ENCODE measurements at places on chromosomes 3 and 15.

DNA sequence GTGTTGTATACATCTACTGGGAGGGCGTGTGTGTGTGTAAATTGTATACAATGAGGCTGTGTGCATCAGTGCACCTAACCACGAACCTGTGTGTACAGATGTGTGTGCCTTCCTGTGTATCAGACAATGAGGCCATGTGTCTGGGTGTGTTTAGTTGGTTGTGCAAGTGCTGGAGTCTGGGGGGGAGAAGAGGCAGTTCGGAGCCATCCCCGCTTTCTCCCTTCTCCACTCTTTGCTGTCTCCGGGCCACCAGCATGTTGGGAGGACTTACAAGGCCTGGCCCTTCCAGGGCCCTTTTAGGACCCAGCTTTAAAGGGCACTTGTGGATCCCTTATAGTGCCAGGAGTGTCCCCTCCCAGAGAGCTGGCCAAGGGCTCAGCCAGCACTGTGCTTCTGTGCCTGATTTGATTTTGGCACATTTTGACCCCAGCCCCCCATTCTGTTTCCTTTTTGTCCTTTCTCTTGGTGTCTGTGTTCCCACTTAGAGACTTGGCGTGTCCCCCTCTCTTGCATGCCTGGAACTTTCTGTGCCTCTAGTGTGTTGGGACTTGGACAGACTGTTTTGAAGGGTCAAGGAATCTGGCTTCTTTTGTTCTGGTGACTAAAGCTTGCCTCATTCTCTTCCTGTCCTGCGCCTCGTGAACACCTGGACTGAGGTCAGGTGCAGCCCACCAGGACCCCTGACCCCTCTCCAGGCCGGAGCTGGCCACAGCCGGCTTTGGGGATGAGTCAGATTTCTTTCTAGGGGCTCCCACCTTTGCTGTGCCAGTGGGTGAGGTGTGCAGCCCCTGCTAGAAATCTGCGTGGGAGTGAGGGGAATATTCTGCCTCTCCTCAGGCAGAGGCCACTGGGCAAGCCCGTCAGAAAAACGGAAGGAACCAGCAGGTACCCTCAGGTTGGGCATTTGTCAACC is 1.5 kb downstream of the CTDSPL start:
- no peak for DNase-seq

DNA sequence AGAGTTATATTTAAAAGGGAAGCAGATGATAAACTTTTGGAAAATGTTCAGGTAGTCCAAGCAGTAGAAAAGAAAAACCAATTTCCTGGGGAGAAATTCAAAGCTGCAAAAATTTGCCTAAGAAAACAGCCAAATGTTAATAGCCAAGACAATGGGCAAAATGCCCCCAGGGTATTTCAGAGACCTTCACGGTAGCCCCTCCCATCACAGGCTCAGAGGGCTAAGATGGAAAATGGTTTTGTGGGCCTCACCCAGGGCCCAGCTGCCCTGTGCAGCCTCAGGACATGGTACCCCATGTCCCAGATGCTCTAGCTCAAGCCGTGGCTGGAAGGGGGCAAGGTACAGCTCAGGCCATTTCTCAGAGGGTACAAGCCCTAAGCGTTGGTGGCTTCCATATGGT is 391.0 kb downstream of the ZIC4 start:
- no peak for DNase-seq

GRCh38 chr3:47433796-47434195 is 41.9 kb downstream of the SCAP start:
- DNase-seq, result no peak

DNA sequence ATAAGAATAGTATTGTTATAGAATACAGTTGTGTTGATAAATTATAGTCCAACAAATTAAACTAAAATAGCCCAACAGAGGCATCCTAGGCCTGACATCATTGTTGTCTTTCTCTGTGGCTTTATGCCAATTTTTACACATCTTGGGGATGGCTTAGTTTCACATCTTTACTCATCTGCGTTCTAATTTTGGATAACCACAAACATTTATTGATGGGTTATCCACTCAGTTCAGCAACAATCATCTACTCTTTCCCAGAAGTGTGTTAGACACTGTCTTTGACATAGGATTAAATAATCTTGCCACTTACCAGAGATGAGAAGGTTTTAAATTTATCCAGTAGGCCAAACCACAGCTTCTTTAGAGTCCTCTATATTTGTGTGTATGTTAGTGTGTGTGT is 120.8 kb upstream of the PHLDB2 start:
- DNase-seq, result no peak

DNA sequence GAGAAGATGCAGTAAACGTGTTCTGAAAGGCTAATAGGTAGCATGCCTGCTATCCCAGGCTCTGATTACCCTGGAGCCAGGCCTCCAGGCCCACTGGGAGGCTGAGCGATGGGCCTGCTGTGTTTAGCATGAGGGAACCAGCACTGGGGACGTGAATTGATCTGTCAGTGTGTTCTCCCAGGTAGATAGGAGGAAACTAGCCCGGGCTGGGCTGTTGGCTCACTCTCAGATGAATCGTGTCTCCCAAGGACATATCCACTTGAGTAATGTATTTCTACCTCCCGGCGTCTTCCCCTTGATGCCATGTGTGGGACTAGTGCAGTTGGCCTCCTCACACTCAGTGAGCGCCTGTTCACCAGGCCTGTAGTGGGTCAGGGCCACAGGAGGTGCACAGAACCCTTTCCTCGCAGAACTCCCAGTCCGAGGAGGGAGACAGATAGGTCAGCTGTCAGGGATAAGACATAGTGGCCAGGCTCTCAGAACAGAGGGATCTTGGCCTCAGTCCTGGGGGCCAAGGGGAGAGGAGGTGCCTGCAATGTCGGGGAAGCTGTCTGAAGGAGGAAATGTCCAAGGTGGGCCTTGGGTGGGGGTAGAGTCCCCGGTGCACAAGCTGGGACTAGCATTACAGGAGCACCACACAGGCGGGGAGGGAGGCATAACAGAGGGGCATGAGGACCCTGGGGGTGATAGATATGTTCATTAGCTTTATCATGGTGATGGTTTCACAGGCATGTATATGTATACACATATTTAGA is 111.7 kb downstream of the DNAJB8 start:
- DNase-seq, result no peak

DNA sequence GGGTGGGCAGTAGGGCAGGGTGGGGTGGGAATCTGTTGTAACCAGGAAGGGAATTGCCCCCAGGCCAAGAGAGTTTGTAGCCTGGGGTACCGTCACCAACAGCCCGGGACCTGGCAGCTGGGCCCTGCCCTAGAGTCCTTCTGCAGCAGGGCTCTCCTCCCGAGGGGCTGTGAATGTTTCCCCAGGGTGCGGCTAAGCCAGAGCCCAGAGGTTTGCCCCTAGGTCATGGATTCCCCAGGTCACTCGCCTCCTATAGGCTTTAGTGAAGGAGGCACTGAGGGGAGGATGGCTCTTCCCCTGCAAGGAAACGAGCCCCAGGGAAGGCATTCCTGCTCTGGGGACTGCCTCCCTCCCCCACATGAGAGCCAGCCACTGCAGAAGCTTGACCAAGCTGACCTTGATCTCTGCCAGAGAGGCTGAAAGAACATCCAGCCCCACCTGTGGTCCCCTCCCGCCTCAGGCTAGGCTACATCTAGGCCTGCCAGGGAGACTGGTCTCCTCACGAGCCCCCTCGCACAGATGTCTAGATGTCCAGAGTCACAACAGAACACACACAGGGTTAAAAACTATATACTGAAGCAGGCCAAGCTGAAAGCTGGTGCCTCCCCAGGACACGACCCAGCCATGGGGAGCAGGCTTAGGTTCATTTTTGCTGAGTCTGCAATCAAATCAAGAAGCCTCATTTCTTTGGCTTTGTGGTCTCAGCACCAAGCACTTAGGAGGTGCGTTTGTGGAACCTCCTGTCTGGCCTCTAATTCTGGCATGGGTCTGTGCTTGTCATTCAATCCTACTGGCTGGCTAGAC is 69.1 kb upstream of the TAMM41 start:
- DNase-seq, result no peak

DNA sequence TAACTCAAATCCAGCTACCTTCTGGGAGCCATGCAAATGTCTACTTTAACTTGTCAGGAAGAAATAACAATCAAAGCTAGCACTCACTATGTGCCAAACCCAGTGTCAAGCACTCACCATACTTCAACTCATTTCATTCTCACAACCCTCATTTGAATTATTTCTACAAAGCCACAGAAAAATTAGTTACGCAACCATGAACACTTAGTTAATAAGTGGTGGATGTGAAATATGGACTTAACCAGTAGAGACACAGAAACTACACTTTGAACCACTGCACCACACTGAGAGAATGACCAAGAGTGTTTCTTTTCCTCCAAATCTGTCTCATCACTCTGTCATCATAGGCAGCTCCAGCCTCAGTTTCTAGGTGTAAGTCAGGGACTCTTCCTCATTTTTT is 91.0 kb upstream of the MBNL1 start:
- no peak for DNase-seq

DNA sequence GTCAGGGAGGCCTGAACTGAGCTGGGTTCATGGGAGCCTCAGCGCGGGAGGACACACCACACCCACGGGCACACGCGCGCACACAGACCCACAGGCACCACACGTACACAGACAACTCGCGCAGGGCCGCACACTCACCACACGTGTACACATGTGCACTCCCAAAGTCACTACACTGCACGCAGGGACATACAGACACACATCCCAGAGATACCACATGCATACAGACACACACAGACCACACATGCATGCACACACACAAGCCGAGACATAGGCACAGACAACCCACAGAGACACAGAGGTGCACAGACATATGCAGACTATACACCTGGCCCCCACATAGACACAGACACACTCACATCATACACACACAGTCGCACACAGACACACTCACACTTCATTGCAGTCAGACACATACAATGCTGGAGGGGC is 1.1 kb upstream of the MGLL start:
- DNase-seq, result no peak

- DNase-seq, result no peak
Observed at GRCh38 chr3:108185536-108185935, 36.7 kb downstream of the IFT57 start.

GRCh38 chr3:188476935-188477334 is 323.0 kb downstream of the LPP start:
- no peak for DNase-seq

DNA sequence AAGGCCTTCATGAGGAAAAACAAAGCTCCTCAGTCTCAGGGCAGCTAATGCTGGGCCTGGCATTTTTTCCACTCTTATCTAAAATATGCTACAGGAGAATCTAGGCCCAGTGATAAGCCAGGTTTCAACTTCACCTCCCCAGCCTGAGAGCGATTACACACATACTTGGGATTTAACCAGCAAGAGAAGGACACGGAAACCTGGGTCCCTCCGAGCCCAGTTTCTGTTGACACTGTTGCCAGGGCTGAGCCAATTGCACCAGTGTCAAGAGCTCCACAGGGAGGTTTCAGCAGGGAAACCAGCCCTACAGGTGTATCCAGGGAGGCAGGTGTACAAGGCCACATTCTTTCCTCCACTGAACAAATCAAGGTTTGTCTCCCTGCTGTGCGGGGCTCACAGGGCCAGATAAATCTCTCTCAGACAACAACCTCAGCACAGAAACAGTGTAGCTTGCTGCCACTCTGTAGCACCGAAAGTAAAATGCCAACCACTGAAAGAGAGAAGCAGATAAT is 85.4 kb downstream of the MAGI1 start:
- no peak for DNase-seq

DNA sequence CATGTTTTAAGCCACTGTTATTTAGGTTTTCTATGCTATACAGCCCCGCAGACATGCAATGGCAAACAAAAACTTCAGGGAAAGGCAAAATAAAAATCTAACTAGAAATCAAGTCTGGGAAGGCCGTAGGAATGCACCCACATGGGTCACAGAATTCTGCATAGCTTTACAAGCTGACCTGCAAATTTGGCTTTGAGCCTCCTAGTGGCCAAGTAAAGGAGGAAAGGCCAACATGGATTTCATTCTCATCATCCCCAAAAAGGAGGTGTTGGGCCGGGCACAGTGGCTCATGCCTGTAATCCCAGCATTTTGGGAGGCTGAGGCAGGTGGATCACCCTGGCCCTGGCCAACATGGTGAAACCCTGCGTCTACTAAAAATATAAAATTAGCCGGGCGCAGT is 124.3 kb downstream of the FBLN2 start:
- DNase-seq, result no peak

- DNase-seq, result no peak
Observed at GRCh38 chr15:85335193-85335942, 45.0 kb upstream of the AKAP13 start.

- no peak for DNase-seq
Observed at GRCh38 chr3:193225302-193226125, 15.5 kb upstream of the PLAAT1 start.

GRCh38 chr3:43523454-43524053 is 98.3 kb downstream of the ANO10 start:
- no peak for DNase-seq

GRCh38 chr3:56630966-56631365 is 52.1 kb downstream of the TASOR start:
- DNase-seq, result no peak

DNA sequence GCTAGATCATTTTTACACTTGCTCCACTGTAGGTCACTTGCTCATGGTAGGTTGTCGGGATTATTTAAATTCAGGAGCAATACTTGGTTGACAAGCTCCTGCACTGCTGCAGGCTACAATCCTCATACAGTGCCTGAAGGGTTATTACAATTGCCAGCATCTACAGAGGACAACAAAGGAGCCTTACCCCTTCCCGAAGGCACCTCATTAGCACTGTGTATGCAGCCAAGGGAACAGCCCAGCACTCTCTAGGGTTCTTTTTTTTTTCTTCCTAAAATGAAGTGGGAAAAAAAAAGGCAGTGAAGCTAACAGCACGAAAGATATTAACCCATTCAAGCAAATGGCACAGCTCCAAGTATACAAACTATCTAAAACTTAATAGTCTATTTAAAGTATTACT is 142.7 kb downstream of the ULK4 start:
- no peak for DNase-seq

DNA sequence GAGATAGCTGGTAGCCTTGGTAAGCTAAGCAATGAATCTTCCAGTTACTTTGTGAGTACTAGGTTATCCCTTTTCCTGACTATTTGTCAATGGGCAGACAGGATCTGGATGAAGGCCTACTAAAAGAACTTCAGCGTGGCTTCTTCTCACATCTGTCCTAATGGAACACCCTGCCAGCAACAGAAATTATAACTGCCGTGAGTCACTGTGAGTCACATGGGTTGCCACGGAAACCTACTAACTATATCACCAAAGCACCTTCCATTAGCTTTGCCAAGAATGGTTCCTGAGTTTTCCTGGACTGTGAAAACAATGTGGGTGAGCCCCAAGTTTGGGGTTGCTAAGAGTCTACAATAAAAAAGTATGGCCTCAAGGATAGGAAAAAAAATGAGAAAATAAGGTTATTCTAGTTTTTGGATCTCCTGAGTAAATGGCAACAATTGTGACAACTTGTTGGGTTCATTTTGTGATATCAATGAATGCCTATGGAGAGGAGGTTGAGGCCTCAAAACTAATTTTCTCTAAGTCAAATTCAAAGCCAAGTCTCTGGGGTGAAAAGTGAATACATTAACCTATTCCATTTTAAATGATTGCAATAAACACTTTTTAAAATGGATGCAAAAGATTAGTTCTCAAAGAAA is 195.1 kb upstream of the ICE2 start:
- no peak for DNase-seq

- no peak for DNase-seq
Observed at GRCh38 chr3:134352031-134352671, 22.1 kb downstream of the AMOTL2 start.

- DNase-seq, result no peak
Observed at GRCh38 chr3:181317508-181317907, 328.0 kb upstream of the DNAJC19 start.
